ENCODE measurements at places on chromosomes 11 and 22. TPM values are rescaled to one million over a fixed set of nuclear protein-coding genes. Genes with fewer than 3 reads are reported as not detected.
A peak's percentile ranks its signal among the peaks of the same experiment; 100 is the strongest.

- no peak for DNase-seq
Measured at GRCh38 chr22:27731621-27732020, 69.9 kb downstream of the MN1 start.

- no peak for DNase-seq
Measured at GRCh38 chr11:134576721-134577171, 164.7 kb upstream of the B3GAT1 start.

- no peak for DNase-seq
Measured at GRCh38 chr11:128832121-128832497, 35.0 kb downstream of the KCNJ1 start.

GRCh38 chr22:39617342-39617741 is 46.8 kb downstream of the CACNA1I start:
- DNase-seq: no peak

- DNase-seq: no peak
Measured at GRCh38 chr11:2914455-2915195, 14.6 kb downstream of the PHLDA2 start.

DNA sequence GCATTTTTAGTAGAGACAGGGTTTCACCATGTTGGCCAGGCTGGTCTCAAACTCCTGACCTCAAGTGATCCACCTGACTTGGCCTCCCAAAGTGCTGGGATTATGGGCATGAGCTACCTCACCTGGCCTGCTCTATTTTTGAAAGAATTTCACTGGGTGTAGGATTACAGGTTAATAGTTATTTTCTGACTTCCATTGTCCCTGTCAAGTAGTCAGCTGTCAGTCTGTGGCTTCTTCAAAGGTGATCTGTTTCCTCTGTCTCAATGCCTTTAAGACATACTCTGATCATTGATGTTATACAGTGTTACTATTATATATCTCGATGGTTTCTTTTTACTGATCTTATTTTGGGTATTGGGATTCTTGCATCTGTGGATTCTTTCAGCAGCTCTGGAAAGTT is 10.1 kb upstream of the EXT2 start:
- no peak for DNase-seq

MN1 gene
- not detected for polyA plus RNA-seq

DNA sequence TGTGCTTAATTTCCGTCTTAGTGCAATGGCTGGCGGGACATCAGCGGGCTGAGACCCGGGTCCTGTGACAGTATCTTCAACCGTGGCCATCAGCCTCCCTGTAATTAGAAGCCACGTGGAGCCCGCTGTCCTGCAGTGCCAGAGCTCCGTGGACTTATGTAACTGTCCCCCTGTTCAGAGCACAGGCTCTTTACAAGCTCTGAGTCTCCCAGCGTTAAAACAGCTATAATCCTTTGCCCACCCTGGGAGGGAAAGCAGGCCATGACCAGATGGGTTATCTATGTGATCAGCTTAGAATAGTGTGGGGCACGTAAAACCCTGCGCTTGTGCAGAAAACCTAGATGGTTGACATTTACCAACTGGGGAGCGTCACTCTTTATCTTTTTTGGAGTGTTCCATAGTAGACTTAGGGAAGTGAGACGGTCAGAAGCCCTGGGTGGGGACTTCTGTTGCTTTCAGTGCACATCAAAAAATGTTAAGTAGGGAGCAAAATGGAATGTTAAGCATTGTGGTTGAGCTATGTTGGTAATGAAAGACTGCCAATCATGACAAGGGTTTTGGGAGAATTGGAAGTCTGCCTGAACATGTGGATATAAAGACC is 103.5 kb upstream of the CADM1 start:
- no peak for DNase-seq

SULT4A1 gene
- polyA plus RNA-seq: not detected

DNA sequence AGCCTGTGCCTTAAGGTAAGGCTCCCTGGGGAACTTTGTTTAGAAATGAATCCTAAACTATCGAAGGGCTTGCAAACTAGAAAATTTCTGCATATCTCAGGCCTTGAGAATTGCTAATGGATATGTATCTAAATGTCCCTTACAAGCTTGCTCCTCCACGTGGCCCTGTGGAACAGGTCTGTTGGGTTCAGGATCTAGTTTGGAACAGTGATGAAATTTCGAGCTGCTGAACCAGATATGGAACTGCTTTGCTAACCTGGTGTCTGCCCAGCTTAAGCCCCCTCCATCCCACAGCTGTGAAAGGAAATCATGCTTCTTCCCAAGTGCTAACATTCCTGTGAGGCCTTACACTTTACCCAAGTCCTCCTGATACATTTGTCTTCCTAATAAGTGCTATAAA is 11.6 kb downstream of the SREBF2 start:
- DNase-seq: no peak

GP1BB gene
- not detected for polyA plus RNA-seq

- DNase-seq: peak; percentile 45
Measured at GRCh38 chr11:118691926-118692830, 12.7 kb upstream of the TREH start.

GRCh38 chr11:91261513-91261912 is 963.1 kb upstream of the FAT3 start:
- no peak for DNase-seq
